ENCODE measurements at places on chromosomes 7 and 10.

DNA sequence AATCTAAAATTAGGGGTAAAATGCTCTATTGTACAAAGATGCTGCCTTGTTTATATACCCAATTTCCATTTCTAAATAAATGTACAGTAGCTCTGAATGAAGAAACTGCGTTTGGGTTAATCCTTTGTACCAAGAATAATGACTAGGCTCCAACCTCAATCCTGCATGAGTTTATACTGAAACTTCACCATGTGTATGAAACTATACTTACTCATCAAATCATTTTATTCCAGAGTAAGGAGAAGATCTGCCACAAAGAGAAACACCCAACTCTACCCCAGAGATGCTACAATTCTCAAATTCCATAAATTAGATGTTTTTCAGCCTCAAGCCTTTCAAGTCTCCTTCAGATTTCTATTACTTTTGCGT is 53.8 kb upstream of the AKR1E2 start:
- no peak for DNase-seq

GRCh38 chr7:81527651-81528050 is 242.2 kb downstream of the HGF start:
- DNase-seq, result no peak

DNA sequence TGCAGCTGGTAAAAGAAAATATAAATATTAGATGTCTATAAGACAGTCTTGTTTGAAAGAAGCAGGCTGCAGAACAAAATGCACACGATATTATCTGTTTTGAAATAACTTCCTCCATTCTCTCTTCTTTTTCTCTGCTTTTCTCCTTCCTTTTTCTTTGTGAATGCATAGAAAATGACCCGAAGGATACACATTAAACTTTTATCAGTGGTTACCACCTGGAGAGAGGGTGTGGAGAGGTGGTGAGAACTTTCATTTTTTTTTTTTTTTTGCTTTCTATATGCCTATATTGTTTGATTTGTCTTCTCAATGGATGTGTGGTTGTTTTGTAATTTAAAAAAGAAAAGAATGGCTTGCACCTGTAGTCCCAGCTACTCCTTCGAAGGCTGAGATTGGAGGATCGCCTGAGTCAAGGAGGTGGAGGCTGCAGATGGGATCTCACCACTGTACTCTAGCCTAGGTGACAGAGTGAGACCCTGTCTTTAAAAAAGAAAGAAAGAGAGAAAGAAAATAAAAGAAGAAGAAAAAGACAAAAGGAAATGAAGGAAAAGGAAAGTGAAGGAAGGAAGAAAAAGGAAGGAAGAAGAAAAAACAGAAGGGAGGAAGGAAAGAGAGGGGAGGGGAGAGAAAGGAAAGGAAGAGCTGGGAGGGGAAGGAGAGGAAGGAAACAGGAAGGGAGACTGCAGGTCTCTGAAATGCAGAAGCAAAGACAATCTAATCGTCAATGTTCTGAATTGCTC is 64.4 kb downstream of the SAMD9 start:
- no peak for DNase-seq

- no peak for DNase-seq
These were observed 35.3 kb downstream of the PDZD8 start for GRCh38 chr10:117339979-117340378.

- DNase-seq, result no peak
These were observed 97.3 kb downstream of the PPP1R9A start for GRCh38 chr7:95004618-95005247.
